Testis (tissue), 5 donors: ENCODE measurements at places on chromosomes 11 and 22.

- no peaks in the 10 kb centered on the region for H3K27me3 ChIP-seq
- no peak overlapping the region for H3K27ac ChIP-seq
- no peaks in the 10 kb centered on the region for H3K4me1 ChIP-seq
- H3K4me3 ChIP-seq, result no peak overlapping the region
Measured at GRCh38 chr11:121225382-121225781, 67.2 kb upstream of the SC5D start.

DNA sequence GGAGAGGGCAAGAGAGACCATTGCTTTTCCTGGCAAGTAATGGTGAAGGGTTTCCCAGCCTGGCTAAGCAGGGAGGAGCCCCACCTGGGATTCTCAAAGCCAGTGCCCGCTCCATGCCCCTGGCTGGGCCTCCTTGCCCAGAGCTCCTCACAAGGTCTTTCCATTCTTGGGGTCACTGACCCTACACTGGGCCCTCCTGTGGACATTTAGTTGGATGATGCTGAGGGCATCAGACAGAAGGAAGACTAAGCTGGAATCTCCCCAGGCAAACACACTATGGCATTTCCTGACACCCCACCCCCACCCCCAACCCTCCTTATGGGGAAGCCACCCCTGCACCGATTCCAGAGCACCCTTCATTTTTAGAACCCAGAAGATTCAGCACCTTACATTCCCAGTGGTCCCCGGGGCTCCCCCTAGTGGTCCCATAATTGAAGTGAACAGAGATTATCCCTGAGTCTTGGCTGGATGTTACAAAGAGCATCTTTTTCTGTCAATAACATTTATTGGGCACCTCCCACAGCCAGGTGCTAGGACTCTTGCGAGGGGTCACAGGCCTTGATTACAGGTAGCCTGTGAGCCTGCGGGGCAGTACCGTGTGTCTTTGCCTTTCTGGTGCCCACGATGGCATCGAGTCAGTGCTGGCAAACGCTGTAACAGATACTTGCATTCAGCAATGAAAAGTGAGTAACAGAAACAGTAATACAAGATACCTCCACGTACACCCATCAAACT is 548.5 kb downstream of the BUD13 start:
- DNase-seq, result peak; percentile 75
- no peak overlapping the region for H3K27ac ChIP-seq
- no peaks in the 10 kb centered on the region for H3K27me3 ChIP-seq
- no peaks in the 10 kb centered on the region for H3K36me3 ChIP-seq
- H3K4me3 ChIP-seq, result no peak overlapping the region

GRCh38 chr22:43440556-43440955 is 28.7 kb downstream of the MPPED1 start:
- H3K4me3 ChIP-seq, result no peak overlapping the region
- DNase-seq, result no peak
- H3K27me3 ChIP-seq, result no peaks in the 10 kb centered on the region
- no peaks in the 10 kb centered on the region for H3K4me1 ChIP-seq

- H3K36me3 ChIP-seq, result no peaks in the 10 kb centered on the region
- peaks cover 18% of the 10 kb centered on the region for H3K4me1 ChIP-seq
- H3K27ac ChIP-seq, result no peak overlapping the region
- peak; percentile 69 for DNase-seq
- no peaks in the 10 kb centered on the region for H3K27me3 ChIP-seq
Measured at GRCh38 chr11:2366276-2366675, 10.8 kb upstream of the CD81 start.

GRCh38 chr22:48870436-48870835 is 957.2 kb downstream of the BRD1 start:
- H3K4me1 ChIP-seq, result no peaks in the 10 kb centered on the region
- H3K36me3 ChIP-seq, result no peaks in the 10 kb centered on the region
- no peak for DNase-seq
- no peak overlapping the region for H3K4me3 ChIP-seq

- H3K36me3 ChIP-seq, result no peaks in the 10 kb centered on the region
- no peak for DNase-seq
- no peak overlapping the region for H3K4me3 ChIP-seq
- no peaks in the 10 kb centered on the region for H3K27me3 ChIP-seq
- H3K4me1 ChIP-seq, result peaks cover 5% of the 10 kb centered on the region
Measured at GRCh38 chr11:11512090-11512489, 109.7 kb downstream of the GALNT18 start.

DNA sequence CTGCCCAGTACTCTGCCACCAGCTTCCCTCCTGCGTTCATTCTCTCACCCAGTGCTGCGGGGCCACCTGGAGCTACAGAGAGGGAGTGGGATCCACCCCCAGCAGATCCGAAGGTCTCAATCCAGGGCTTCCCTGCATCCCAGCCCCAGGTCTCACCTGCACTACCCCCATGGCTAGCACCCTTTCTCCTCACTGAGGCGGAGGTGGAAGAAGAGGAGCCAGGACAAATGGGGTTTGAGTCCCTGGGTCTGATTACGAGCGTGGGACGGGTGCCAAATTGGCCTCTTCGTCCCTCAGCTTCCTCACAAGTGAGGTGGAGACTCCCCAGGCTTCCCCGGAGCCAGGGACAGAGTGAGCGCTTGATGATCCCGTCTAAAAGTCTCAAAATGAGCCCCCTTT is 64.2 kb downstream of the NFAM1 start:
- H3K27ac ChIP-seq, result no peak overlapping the region
- no peak for DNase-seq
- H3K36me3 ChIP-seq, result no peaks in the 10 kb centered on the region

DNA sequence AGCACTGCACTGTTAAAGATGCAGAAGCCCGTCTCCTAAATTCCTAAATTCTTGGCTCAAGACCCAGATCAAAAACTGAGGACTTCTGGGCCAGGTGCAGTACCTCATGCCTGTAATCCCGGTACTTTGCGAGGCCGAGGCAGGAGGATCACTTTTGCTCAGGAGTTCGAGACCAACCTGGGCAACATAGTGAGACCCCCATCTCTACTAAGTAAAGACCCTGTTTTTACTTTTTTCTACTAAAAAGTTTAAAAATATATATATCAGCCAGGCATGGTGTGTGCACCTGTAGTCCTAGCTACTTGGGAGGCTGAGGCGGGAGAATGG is 29.7 kb downstream of the PDGFB start:
- no peaks in the 10 kb centered on the region for H3K36me3 ChIP-seq
- DNase-seq, result no peak
- no peaks in the 10 kb centered on the region for H3K27me3 ChIP-seq
